ENCODE measurements at places on chromosomes 11 and 22.

- DNase-seq, result no peak
Measured at GRCh38 chr22:17198170-17199002, 20.8 kb downstream of the ADA2 start.

- DNase-seq, result peak; percentile 42
Measured at GRCh38 chr22:41092847-41093411, 537 bp downstream of the EP300 start.

- DNase-seq, result no peak
Measured at GRCh38 chr11:17798253-17798652, 63.7 kb downstream of the KCNC1 start.

DNA sequence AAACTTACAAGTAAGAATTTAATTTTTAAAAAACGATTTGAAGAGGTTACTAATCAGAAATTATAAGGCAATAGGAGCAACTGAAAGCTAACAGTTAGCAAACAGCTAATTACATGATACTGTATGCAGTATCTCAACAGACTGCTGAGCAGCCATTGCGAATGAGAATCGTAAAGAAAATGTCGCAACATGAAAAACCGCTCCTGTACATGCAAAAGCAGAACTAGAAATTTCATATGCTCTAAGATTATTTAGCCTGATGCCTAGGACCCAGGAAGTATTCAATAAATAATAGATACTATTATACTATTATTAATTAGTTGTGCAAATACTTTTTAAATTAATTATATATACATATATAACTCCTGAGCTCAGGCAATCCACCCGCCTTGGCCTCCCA lies 48.7 kb upstream of the EP300 start:
- peak; percentile 90 for DNase-seq

GRCh38 chr11:15975742-15976141 lies 380.6 kb downstream of the SOX6 start:
- DNase-seq, result no peak

- peak; percentile 56 for DNase-seq
Measured at GRCh38 chr11:36509201-36509639, 852 bp downstream of the TRAF6 start.

DNA sequence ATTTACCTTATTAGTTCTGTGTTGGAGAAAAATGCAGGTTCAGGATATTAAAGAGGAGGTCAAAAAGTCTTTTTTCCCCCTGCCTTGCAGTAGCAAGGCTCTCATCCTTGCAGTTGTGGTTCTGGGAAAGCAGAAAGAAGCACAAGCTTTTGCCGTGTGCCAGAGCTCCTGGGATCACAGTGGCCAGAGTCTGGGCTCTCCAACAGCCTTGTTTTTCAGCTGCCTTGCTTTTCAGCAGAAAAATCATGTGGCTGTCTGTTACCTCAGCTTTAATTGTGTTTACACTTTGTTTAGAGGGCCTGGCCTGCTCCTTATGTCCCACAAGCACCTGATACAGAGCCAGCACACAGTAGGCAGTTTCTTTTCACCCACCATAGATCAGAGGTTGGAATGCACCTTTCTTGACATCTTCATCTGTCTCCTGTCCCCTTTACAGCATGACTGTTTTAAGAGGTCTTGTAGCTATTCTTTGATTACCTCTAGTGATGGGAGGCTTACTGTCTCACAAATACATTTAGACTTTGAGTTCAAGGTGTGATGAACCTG lies 67.5 kb downstream of the TEAD1 start:
- DNase-seq, result no peak

GRCh38 chr11:20762116-20762844 lies 92.9 kb downstream of the NELL1 start:
- no peak for DNase-seq

DNA sequence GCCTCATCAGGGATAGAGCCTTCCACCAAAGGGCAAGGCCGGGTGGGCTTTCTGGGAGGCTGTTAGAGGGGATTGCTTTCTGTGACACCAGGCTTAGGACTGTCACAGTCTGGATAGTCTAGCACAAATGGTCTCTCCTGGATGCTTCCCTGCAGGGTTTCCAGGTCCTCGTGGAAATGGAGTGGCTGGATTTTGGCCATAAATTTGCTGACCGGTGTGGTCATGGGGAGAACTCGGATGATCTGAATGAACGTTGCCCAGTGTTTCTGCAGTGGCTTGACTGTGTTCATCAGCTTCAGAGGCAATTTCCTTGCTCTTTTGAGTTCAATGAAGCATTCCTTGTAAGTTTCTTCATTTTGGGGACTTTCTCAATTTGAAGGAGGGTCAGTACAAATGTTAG lies 67.1 kb upstream of the HORMAD2 start:
- DNase-seq, result no peak

DNA sequence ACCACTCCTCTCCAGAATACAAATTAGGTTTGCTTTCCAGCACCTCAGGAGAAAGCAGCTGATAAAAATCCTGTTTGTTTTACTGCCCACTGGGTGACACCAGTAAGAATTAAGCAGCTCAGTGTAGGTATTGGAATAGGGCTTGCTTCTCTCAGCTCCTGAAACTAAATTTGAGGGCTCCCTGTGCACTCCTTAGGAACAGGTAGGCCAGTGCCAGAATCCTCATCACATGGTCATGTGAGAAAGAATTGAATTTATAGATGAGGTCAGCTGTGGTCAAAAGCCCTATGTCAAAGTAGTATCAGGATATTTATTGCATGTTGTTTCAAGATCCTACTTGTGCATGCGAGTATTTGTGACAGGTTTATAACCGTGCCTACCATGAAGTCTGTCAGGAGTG lies 1.0 kb downstream of the PRSS23 start:
- no peak for DNase-seq

DNA sequence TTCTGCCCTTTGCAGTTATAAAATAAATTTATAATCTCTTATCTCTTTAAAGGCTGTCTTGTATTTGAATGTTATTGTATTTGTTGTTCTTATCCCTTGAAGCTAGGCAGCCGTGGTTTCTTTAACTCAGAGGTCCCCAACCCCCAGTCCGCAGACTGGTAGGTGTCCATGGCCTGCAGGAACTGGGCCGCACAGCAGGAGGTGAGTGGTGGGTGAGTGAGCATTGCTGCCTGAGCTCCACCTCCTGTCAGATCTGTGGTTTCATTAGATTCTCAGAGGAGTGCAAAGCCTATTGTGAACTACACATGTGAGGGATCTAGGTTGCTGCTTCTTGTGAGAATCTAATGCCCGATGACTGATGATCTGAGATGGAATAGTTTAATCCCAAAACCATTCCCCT lies 380.0 kb upstream of the CCDC90B start:
- DNase-seq, result no peak

GRCh38 chr11:132626446-132626845 lies 905.9 kb downstream of the OPCML start:
- DNase-seq, result no peak

GRCh38 chr11:68471360-68472340 lies 11.1 kb downstream of the PPP6R3 start:
- DNase-seq, result peak; percentile 62

GRCh38 chr22:45608763-45609180 lies 62.9 kb upstream of the ATXN10 start:
- DNase-seq, result peak; percentile 36

GRCh38 chr22:28442264-28442710 lies 237.4 kb downstream of the TTC28 start:
- peak; percentile 75 for DNase-seq

DNA sequence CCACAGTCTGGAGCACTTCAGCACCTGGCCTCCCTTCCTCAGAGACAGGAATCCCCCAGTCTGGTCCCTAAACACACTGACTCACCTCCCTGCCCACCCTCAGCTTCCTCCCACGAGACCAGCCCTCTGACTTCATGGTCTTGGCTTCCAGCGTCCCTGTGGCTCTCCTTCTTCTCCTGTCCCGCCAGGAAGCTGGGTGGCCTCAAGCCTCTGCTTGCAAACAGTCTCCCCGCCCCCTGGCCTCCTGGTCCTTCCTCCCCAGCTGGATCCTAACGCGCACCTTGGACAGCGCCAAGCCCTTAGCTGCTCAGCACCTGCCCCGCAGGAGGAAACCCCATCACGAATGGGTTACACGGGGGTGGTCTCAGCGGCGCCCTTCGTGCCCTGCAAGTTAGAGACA lies 4.5 kb downstream of the NCF4 start:
- DNase-seq, result peak; percentile 70

DNA sequence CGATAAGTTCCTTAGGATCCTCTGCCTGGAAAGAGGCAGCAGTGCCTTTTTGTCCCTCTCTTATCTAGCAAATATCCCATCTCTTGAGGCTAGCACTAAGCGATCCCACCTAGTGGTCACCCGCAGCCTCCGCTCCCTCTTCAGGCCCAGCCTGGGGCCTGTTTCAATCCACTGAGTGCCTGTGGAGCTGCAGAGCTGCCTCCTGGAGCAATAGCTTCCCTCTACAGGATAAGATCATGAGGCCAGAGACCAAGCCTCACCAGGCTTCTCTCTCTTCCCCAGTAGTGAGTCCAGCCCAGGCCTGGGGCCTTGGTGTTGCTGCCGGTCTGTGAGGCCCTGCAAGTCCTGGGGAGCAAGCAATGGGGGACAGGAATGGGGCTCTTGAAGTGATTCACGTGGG lies 65.8 kb downstream of the SLC22A12 start:
- no peak for DNase-seq

- DNase-seq, result no peak
Measured at GRCh38 chr11:63277345-63277943, 34.0 kb upstream of the SLC22A25 start.

DNA sequence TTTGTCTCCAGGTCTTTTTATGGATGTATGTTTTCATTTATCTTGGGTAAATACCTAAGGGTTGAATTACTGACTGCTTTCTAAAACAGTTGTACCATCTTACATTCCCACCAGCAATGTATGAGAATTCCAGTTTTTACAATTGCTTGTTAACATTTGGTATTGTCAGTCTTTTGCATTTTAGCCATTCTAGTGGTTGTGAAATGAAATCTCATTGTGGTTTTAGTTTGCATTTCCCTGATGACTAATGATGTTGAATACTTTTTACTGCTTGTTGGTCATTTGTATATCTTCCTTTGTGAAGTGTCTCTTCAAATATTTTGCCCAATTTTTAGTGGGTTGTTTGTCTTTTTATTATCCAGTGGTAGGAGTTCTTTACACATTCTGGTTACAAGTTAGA lies 92.8 kb downstream of the ARFGAP2 start:
- DNase-seq, result peak; percentile 44

DNA sequence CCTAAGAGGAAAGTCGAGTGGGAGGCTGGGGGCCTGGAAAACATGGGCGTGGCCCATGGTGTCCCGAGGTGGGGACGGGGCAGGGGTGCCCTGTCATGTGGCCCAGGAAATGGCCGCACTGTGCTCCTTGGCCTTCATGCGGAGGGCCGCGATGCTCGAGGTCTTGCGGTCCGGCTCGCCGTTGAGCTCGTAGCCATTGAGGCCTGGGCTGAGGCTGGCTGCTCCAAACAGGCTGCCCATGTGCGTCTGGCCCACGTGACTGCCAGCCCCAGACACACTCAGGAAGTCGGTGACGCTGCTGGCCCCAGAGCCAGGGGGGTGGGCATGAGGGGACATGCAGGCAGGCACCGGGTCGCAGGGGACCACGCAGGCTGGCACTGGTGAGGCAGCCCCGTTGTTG lies 45.2 kb downstream of the ALX4 start:
- no peak for DNase-seq

DNA sequence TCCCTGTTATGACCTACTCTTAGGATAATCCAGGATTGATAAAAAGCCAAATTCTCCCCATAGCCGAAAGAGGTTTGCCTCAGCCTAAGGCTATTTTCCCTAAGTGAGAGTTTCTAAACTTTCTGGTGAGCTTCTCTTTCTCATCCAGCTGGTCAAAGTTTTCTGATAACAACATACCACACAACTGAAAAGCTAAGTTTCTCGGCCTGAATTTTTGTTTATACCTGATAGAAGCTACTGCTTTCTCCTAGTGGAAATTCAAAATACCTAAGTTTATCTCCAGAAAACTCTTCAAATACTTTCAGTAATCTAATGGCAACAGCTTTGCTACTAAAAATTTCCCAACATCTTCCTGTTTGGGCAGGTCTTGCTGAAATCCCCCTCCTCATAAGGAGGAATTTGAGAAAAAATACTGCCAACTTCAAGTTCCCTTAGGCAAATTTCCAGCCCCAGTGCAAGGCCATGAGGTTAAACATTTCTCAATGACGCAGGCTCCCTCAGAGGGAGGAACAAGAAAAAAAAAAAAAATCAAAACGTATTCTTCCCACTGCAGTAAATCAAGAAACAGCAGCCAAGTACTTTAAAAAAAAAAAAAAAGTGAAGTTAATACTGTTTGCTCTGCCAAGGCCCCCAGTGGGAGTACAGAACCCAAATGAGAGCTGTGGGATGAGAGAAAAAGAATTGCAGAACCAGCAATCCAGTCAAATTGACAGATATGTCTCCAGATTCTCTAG lies 127.0 kb downstream of the MRTFA start:
- peak; percentile 80 for DNase-seq

DNA sequence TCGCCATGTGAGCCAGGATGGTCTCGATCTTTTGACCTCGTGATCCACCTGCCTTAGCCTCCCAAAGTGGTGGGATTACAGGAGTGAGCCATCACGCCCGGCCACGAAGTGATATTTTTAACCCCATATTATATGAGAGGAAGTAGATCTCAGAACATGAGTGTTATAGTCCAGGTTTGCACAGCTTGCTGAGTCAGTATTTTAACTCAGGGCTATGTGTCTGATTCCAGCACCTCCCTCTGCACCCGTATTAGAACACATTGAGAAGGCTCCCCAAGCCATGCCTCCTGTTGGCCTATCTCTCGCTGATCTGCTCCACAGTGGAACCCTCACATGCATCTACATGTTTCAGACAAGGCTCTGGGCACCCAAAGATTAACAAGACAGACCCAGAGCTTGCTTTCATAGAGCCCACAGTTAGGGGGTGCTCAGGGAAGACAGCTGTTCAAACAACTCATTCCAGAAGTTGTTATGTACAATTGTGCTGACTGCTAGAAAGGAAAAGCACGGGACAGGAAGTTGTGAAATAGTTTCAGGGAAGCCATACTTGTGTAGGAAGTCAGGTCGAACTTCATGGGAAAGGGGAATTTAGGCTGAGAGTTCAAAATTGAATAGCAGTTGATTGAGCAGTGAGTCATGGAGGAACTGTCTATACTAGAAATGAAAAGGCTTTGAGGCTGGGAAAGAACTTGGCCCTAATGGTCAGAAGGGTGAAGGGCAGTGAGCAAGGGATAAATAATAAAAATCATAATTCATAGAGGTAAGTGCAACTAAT lies 49.3 kb upstream of the CLPB start:
- peak; percentile 92 for DNase-seq
